Astrocyte of the spinal cord (primary cell): ENCODE measurements at places on chromosomes 2 and 18.

DNA sequence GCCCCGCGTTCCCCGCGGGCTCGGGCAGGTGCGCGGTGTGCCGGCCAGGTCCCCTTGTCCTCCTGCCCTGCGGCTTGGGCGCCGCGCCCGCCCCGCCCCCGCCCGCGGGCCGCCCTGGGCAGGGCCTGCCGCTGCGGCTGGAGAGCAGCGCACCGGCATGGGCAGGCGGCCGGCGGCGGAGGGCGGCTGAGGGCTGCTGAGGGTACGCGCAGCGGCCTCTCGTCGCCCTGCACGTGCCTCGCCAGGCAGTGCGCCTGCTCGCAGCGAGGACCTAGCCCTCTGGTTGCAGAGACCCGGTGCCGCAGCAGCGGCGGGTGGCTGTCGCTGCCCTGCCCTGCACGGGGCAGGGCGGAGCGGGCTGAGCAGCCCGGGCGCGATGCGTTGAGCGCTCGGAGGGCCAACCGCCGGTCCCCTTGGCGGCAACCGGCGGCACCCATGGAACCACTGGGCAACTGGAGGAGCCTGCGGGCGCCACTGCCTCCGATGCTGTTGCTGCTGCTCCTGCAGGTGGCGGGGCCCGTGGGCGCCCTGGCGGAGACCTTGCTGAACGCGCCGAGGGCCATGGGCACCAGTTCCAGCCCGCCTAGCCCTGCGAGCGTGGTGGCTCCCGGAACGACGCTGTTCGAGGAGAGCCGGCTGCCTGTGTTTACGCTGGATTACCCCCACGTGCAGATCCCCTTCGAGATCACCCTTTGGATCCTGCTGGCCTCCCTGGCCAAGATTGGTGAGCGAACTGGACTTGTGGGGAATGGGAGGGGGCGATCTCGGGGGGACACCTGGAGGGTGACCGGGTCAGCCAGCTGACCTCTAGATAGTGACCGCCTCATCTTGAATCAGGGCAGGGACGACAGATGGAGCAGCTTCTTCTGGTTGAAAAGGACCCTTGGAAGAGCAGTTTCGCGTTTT lies at the start of gene SLC9A2:
SLC9A2 (plus strand) TSS at position 140 of the 906 bp plus-strand sequence; CDS start at position 436, 296 bp downstream.
- no peak for DNase-seq

DNA sequence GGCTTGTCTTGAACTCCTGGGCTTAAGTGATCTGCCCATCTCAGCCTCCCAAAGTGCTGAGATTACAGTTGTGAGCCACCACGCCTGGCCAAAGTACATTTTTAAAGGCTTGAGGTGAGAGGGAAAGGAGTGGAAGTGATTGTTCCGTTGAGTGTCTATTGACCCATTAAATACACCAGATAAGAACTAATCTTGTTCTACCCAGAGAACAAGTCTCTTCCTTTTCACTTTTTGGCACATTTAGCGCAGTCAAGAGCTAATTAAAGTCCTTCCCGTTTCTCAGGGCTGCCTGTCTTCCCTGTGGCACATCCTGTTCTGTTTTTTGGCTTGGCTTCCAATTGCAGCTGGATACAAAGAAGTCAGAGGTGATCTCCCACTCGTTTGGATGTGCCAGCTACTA lies 172.3 kb downstream of the ALPK2 start:
- no peak for DNase-seq

DNA sequence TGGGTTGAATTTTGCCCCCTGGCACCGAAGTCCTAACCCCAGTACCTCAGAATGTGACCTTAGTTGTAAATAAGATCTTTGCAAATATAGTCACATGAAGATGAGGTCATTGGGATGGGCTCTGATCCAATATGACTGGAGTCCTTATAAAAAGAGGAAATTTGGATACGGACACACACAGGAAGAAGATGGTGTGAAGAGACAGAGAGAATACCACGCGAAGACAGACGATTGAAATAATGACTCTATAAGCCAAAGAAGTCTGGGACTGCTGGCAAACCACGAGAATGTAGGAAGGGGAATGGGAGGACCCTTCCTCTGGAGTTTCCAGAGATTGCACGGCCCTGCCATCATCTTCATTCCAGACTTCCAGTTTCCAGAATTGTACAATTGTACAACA lies 98.6 kb downstream of the CPO start:
- no peak for DNase-seq

DNA sequence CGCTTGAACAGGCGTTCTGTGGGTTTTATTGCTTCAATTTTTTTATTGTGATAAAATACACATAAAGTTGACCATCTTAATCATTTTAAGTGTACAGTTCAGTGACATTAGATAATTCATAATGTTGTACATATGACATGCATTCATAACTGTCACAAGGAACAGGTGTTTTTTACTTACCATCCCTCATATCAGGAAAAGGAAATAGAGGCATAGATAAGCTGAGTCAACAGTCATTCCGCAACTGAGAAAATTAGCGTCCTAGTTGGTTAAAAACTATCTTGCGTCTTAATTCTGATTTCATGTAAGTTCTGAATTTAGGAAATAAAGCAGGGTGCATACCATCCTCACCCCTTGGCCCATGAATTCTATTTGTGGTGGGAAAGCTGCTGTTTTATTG lies 36.5 kb downstream of the PLB1 start:
- DNase-seq, result no peak

DNA sequence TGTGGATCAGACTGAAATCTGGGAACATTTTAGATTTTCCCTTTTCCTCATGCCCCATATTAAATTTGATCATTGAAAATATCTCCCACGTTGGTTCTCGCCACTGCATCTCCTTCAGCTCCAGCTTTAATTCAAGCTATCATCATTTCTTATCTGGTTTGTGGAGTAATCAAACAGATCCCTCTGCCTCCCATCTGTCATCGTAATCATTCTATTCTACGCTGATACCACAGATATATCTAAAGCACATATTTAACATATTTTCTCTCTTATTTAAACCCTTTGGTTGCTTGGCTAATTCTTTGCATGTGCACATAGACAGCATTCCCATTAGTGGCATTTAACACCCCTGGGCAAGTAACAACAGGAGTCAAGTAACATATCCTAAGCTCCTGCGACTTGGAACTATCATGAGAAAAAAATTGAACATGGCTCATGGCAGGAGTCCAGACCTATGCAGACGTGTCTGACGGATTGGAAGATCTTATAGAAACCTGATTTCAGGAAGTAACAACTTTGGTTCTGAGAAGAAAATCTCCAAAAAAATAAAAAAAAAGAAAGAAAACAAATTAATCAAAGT lies 158.8 kb upstream of the KYNU start:
- DNase-seq, result no peak

- peak; percentile 81 for DNase-seq
Measured at GRCh38 chr2:206800506-206801417, 35.4 kb downstream of the FASTKD2 start.

GRCh38 chr2:218010140-218010983 lies 7.6 kb upstream of the TNS1 start:
- no peak for DNase-seq

DNA sequence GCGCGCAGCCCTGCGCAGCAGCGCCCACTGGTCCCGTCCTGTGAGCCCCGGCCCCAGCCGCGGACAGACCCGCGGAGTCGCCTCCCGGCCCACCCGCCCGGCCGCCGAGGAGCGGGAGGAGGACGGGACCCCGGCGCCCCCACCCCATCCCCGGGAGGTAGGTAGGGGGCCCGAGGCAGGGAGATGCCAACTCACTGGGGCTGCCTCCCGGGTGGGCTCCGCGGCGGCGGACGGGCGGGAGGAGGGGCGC lies 160 bp downstream of the SPTBN1 start:
- no peak for DNase-seq

DNA sequence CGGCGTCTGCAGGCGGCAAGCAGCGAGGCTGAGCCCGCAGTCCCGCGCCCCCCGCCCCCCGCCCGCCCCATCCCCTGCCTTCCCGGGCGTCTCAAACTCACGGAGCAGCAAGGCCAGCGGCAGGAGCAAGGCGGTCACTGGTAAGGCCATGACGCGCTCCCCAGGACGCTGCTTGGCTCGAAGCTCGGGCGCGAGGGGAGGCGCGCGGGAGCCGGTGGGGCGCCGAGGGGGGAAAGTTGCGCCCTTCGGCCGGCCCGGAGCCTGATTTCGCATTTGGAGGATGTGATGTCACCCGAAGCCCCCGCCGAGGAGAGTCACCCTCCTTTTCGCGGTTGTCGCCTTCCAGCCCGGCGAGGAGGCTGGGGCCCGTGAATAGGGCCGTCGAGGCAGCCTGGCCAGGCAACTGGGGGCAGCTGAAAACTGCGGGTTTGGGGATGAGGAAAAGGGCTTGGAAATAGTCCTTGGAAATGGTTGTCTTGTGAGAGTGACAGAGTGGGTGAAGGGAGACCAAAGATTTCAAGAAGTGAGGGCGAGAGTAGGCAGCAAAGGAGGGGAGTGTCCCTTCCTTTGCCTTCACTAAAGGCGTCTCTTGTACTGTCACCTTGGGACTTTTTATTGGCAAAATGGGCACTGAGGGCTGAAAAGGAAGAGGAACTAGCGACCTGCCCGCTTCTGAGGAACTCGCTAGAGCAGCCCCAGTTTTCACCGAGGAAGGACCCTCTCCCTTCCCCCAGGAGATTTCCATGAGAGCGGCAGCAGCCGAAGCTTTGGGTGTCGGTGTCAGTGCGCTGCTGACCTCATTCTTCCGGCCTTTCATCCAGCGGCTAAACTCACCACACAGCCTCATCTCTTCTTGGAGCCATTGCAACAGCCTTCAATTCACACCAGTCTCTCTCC lies at the start of gene CD8A:
CD8A (minus strand) TSS at position 238 of the 897 bp plus-strand sequence; CDS start at position 150, 88 bp downstream.
- DNase-seq, result no peak

GRCh38 chr2:207375207-207375875 lies 154.4 kb upstream of the CREB1 start:
- DNase-seq, result no peak

GRCh38 chr2:126858436-126858835 lies 40.3 kb upstream of the TEX51 start:
- DNase-seq, result no peak
